ENCODE measurements at places on chromosomes 7 and 10. TPM values are rescaled to one million over a fixed set of nuclear protein-coding genes. Genes with fewer than 3 reads are reported as not detected.

- H3K4me3 ChIP-seq, result no peak overlapping the region
- no peaks in the 10 kb centered on the region for H3K36me3 ChIP-seq
- DNase-seq, result no peak
- no peaks in the 10 kb centered on the region for H3K4me1 ChIP-seq
- peaks cover 63% of the 10 kb centered on the region for H3K27me3 ChIP-seq
- H3K27ac ChIP-seq, result no peak overlapping the region
These were observed 33.0 kb upstream of the GOLGA7B start for GRCh38 chr10:97816609-97817008.

- no peaks in the 10 kb centered on the region for H3K4me1 ChIP-seq
- no peak for DNase-seq
- H3K4me3 ChIP-seq, result no peak overlapping the region
- no peaks in the 10 kb centered on the region for H3K27me3 ChIP-seq
- H3K36me3 ChIP-seq, result peaks cover 93% of the 10 kb centered on the region
These were observed 122.7 kb downstream of the TRRAP start for GRCh38 chr7:99000904-99001465.

Gene DDIT4
- total RNA-seq, result 73.8 TPM

Gene ABCC2
- total RNA-seq, result 1.1 TPM

Gene DNAJC12
- total RNA-seq, result 3.3 TPM

DNA sequence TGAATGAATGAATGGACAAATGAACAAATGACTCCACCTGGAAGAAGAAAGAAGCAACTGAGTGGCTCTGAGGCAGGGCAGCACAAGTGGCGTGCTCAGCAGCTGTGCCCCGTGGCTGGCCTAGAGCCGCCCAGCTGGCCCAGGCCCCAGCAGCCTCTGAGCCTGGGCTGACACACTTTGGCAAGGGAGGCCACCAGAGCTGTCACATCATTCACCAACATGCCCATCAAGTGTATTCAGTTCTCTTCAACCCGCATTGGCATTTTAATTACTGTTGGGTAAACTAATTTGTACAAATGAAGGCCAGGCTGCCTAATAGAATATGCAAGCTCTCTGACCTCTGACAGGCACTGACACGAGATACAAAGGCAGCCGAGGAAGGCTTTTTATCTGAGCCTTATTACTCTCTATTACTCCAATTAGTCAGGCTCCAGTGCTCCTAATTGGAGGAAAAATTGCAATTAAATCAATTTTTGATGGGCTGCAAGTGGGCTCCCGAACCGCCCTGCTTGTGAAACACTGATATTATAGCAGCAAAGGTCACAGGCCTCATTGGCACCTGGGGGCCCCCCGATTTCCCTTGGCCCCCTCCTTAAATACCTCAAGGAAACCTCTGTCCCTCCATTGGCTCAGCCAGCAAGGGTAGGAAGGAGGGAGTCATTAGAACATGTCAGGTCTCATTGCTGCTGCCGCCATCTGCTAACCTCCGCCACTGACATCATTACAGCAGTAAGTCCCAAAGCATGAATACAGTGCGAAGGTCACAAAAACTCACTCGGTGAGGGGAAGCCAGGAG is 41.9 kb downstream of the DPCD start:
- H3K4me1 ChIP-seq, result no peaks in the 10 kb centered on the region
- no peak for DNase-seq
- no peaks in the 10 kb centered on the region for H3K27me3 ChIP-seq
- H3K4me3 ChIP-seq, result no peak overlapping the region

GRCh38 chr10:132447446-132448247 is 50.6 kb downstream of the PWWP2B start:
- H3K27me3 ChIP-seq, result no peaks in the 10 kb centered on the region
- DNase-seq, result no peak
- no peaks in the 10 kb centered on the region for H3K36me3 ChIP-seq
- no peak overlapping the region for H3K4me3 ChIP-seq
- peaks cover 77% of the 10 kb centered on the region for H3K4me1 ChIP-seq
- H3K27ac ChIP-seq, result peak overlapping the region; percentile 80

GRCh38 chr7:70695795-70696083 is 436.2 kb upstream of the GALNT17 start:
- peaks cover 43% of the 10 kb centered on the region for H3K27me3 ChIP-seq
- no peaks in the 10 kb centered on the region for H3K36me3 ChIP-seq
- H3K4me1 ChIP-seq, result peaks cover 6% of the 10 kb centered on the region
- no peak for DNase-seq

Gene OR9A2
- total RNA-seq, result not detected
